CD4-positive, alpha-beta T cell treated with Interleukin-12 subunit alpha and Interleukin-12 subunit beta, for 1 hour (primary cell): ENCODE measurements at places on chromosomes 7 and 10.
A peak's percentile ranks its signal among the peaks of the same experiment; 100 is the strongest.

GRCh38 chr7:4880218-4880617 is 3.3 kb downstream of the RADIL start:
- no peak for DNase-seq

DNA sequence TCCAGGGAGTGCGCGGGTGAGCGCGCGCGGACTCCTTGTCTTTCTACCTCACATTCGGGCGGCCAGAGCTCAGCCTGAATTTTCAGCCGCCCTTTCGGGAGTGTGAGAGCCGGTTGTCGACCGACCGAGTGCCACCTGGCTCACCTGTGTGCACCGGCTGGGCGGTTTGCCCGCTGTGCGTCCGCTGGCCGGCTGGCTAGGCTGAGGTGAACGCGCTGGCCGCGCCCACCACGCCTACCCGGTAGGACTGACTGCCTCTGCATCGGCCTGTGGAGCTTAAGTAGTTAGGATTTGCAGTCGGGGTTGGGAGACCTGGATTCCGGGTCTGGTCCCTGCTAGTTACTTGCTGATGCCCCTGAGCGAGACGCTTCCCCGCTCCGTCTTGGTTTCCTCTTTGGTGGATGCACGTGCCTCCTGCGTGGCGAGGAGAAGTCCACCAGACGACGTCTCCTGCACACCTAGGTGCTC is 553 bp downstream of the TSPAN15 start:
- DNase-seq: peak; percentile 12

DNA sequence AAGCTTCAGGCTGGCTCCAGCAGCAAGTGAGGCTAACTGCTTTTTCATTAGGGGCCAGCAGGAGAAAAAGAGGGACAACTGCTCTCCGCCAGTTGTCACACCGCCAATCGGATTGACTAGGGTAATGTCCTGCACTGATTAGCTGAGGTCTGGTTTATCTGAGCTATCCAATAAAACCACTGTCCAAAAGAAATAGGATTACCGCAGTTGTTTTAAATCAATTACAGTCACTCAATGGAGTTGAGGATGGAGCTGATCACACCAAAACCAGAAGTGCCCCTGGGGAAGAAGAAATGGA is 351.4 kb upstream of the NPVF start:
- no peak for DNase-seq

GRCh38 chr10:6465854-6466601 is 114.0 kb downstream of the PRKCQ start:
- no peak for DNase-seq

GRCh38 chr7:131488361-131488760 is 68.1 kb downstream of the PODXL start:
- no peak for DNase-seq

DNA sequence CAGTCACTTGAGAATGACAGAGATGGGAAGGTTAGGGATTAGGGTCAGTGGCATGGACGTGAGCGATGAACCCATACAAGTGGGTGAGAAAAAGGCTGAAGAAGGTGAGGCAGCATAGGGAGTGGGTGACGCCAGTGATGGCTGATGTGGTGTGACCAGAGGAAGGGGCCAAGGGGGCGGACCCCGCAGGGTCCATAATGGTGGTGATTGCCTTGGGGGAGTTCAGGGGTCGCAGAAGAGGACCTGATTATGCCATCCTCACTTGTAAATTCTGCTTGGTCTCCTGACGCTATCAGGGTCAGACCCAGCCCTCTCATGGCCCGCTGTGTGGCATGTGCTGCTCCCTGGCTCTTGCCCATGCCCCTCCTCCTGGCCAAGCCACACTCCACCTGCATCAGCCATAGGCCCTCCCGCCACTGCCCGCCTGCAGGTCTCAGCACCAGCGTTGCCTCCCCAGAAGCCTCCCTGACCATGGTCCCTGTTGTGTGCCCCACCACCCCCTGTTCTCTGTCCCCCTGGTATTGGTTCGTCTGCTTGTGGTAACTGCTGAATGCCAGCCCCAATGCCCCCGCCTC is 235.7 kb downstream of the EBF3 start:
- DNase-seq: no peak

DNA sequence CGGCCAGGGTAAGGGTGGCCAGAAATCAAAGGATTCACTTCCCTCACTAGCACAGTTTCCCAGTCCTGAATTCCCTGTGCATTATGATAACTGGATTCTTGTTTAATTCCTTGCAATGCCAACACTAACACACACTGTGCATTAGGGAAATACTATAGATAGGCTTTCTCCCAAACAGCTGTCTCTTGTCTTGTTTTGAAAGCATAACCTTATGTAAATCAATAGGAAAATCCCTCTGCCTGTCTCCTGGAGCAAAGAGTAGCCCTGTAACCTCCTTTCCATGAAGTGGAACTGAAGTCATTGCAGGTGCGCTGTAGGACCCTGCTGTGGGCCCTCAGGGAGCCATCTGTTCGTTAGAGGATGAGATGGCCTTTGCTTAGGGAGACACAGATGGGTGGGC is 82.8 kb upstream of the FAM171A1 start:
- no peak for DNase-seq

DNA sequence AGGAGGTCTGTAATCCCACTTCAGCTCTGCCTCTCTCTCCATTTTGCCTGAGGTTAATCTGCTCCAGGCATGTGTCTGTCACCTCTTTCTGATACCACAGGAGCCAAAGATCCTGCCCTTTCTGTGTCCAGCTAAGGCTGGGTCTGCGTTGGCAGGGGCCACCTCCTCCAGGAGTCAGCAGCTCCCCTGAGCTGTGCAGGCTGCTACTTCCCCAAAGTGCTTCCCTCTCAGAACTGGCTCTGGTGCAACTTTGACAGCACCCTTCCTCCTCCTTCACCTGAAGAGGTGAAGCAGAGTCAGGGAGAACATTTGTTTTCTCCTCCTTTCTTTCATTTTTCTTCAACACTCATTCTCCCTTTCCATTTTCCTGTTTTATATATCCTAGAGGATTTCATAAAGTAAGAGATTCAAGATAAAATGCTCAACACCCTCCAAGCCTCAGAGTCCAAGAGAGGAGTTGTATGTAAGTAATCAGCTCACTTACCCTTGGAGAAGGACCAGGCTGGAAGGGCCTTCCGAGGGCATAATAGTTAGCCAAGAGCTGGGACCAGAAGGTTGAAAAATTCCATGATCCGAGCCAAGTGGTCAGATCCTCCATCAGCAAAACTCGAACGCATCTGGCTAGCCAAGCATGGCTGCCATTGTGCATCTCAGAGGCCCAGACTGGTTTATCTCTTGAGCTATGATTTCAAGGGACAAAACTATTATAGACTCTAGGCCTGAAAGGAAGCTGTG is 257.3 kb downstream of the PTEN start:
- no peak for DNase-seq

GRCh38 chr10:3278771-3279170 is 106.2 kb upstream of the PITRM1 start:
- DNase-seq: no peak

DNA sequence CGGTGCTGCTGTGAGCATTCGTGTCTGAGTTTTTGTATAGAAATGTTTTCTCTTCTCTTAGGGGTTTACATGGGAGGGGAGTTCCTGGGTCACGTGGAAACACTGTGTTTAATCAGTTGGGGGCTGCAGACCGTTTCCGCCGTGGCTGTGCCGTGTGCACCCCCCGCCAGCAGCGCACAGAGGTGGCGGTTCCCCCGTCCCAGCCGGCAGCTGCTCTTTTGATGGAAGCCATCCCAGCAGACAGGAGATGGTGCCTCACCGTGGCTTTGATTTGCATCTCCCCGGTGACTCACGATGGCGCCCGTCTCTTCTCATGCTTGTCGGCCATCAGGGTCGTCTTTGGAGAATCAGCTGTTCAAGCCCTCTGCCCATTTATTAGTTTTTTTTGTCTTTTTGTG is 34.9 kb upstream of the FOXL3 start:
- DNase-seq: no peak

- no peak for DNase-seq
Observed at GRCh38 chr7:93249491-93250148, 17.5 kb downstream of the VPS50 start.

DNA sequence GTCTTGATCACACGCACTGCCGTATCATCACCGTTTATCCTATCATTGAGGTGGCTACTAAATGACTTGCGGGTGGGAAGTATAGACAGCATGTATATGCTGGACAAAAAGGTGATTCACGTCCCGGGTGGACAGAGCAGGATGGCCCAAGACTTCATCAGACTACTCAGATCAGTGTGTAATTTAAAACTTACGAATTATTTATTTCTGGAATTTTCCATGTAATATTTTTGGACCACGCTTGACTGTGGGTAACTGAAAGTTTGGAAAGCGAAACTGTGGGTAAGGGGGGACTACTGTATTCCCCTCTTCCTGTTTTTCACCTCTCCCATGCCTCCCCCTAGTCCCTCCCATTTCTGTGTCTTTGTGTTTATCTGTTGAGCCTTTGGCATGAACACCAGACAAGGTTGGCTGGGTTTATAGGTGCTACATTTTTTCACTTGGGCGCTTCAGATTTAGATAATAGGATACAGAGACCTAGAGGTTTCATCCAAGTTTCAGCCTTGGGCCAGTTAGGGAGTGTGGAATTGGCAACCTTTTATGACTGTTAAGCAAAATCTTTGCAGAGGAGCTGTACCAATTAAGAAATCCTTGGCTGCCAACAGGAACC is 55.8 kb downstream of the RBM20 start:
- DNase-seq: no peak

DNA sequence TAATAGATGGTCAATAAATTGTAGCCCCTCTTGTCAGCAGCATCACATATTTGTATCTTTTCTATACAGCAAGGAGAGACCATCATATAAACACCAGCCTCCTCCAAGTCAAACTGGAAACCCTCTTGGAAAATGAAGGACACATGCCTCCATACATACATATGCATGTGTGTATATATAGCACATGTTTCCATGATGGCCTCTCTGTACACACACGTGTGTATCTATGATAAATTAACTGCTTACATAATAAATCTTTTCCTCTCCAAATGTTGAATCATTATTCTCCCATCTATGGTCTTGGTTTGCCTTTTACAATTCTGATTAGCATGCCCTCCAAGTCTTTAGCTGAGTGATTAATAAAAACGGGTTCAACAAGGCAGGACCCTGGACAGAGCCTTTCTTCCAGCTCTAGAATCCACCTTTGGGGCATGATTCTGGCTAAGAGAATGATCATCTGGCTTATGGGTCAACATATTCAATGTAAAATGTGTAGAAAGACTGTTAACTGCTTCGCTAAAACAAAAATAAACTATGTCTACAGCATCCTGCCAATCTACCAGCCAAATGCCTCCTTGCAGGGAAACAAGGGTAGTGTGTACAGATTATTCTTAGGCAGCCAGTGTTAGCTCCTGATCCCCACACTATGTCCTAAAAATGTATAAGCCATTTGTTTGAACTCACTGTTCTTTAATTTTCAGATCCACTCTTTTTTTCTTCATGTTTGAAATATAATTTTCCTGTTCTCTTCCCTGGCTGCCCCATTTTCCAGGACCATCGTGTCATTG is 70.0 kb downstream of the CRTAC1 start:
- no peak for DNase-seq

DNA sequence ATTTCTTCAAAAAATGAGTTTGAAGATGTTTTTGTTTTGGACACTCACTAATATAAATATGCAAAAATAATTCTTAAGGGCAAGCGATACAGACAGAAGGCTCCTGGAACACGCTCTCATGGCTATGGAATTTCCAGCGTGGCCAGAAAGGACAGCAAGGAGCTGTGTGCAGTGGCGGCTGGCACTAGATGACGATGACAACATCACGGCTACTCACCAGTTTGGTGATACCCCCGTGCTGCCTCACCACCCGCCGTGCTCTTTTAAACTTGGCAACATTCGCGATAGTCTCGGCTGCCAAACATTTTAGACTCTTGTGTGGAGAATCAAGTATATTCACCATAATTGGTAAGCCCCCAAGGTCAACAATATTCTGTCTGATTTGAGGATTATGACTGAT is 54.9 kb downstream of the ODAD2 start:
- DNase-seq: no peak

DNA sequence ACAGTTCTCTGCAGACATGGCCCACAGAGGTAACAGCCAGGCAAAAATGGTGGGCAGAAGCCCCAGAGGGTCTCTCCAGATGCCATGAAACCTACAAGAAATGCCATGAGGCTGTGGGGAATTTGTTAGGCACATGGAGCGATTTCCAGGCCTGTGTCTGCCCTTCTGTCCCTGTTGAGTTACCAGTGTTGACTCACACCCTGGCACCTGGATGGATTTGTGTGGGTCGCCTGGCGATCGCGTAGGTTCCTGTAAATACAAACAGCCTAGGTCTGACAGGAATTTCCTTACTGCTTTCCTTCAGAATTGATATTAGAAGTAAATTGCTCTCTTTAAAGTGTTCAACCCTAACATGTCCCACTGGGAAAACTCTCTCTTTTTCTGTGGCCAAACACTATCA is 164.9 kb upstream of the EEPD1 start:
- no peak for DNase-seq

DNA sequence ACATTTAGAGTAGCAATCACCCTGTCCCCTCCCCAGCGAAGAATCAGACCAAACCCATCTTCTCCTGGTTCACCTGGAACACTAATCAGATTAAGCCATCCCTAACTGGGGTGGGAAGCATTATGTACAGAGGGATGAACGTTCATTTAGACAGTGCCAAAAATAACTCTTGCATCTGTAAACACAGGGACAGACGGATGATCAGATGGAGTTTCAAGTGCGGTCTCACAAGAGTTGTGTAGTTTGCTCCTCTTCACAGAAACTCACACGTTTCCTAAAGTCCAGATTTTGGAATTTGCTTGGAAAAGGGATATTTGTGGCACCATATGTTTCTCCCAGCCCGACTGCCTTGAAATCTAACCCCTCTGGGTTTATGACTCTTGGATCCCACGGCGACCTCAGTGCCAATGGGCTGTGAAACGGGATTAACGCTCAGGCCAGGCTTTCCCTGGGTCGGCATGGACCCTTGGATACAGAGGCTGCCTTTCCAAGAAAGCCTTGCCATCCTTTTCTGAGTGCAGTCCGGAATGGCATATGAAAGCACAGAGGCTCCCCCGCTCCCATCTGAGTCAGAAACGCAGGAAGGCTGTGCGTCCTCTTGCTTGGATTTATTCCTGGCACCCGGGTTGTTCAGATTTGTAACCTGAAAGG is 293.2 kb upstream of the HABP2 start:
- no peak for DNase-seq

DNA sequence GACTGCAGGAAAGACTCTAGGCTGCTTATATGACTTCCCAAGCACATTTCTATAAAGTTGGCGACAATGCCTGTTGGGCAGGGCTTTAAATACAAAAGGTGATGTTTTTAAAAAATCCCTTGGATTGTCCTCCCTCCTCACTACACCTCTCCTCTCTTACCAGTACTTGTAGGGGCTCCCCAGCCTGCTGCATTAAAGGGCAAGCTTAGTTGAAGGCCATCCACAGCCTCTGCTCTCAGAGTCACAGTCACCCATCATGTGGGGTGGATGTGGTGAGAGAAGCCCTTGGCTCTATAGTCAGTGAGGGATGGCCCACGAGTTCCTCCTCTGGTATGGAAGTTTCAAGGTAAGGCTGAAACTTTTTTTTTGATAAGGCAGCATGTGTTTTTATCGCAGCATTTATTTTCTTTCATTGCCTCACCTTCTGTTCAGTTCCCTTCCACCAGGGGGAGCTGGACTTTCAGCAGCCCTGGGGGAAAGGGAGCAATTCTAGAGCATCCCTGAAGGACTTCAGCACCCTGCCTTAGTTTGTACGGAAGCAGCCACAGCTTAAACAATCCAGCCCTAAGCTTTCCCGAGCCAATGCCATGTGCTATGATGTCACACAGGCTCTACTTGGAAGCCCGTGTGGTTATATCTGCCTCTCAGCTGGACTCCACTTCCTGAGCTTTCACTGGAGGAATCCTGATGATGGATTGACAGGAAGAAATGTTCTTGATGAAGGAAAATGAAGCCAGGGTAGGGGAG is 131.9 kb downstream of the CALCR start:
- DNase-seq: peak; percentile 25

- DNase-seq: no peak
Observed at GRCh38 chr7:140570120-140570519, 70.5 kb downstream of the DENND2A start.

- no peak for DNase-seq
Observed at GRCh38 chr10:119341459-119342301, 134.3 kb downstream of the GRK5 start.
